ENCODE measurements at places on chromosomes 2 and 18.

DNA sequence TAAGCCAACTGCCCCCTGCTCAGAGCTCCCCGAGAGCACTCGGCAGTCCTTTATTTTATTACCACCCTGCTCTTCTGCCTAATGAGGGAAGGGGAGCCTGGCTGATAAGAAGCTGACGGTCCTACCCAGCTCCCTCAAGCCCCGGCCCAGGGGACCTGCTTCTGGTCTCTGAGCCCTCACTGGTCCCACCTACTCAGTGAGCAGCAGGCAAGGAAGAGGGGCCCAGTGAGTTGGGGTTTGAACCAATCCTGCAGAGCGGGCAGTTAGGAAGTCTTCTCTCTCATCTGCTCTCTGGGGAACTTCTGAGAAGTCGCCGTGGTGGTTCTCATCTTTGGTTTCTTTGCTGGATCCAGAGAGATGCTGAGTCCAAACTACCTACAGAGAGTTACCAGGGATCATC lies 218.9 kb downstream of the NDUFA10 start:
- no peak for DNase-seq

- DNase-seq = peak; percentile 28
These were observed 2.4 kb upstream of the LDLRAD4 start for GRCh38 chr18:13216092-13216582.

DNA sequence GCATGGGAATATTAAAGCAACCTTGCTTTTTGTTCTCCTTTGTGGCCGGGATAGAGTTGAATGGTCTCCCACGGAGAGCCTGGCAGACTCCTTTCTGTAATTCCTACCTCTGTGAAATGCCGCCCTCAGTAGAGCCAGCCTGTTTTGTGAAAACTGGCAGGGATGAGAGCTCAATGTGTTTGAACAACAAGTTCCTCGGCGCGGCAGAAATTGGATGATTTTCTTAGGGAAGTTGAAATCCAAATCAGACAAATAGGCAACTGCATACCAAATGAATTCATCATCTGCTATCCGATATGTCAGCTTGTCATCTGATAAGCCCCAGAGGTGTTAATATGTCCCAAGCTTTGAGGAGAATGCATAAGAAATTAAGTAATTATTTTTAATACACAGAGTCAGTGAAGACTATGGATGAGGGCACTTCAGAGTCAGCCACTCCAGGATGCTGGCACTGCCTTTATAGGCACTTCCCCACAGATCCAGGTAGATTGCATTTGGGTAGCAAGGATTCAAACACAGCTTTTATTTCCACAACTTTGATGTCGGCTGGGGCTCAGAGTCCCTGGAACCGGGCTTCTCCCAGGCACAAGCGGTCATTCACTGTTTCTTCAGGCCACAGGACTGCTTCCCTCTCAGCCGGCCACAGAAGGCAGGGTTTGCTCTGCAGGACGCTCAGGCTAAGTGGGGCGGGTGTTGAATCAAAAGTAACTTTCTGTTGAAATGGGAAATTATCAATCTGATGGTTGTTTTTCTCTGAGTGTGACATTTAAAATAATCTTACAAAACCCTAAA lies 82.8 kb upstream of the REV1 start:
- peak; percentile 24 for DNase-seq

GRCh38 chr2:157751462-157752058 lies 122.9 kb upstream of the ACVR1C start:
- peak; percentile 66 for DNase-seq

GRCh38 chr2:54274781-54275242 lies 18.8 kb upstream of the TSPYL6 start:
- no peak for DNase-seq

GRCh38 chr2:240585101-240585500 lies 1.4 kb upstream of the CAPN10 start:
- no peak for DNase-seq

GRCh38 chr18:59624369-59624765 lies 72.9 kb downstream of the CCBE1 start:
- no peak for DNase-seq

DNA sequence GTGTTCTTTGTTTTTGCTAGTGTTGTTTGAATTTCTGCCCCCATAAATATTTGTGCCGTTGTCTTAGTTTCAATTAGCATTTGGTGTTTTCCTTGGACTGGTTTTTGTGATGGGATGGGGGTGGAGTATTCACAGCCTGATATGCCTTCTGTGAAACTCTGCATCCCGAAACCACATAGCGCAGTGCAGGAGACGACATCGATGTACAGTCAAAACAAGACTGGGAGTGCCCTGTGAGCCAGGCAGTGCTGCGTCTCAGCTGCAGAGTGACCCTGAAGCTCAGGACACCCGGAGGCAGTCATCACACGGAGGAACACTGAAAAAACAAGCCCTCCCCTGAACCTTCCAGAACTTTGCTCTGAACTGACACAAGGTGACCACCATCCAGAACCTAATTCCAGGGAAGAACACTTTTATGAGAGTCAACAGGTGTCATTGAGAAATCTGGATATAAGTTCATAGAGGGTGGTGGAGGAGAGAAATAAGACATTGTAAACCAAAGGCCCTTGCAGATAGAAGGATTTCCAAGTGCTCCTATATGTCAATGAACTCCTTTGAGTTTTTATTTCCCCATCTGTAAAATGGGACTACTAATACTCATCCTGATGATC lies 61.2 kb upstream of the CABLES1 start:
- no peak for DNase-seq

DNA sequence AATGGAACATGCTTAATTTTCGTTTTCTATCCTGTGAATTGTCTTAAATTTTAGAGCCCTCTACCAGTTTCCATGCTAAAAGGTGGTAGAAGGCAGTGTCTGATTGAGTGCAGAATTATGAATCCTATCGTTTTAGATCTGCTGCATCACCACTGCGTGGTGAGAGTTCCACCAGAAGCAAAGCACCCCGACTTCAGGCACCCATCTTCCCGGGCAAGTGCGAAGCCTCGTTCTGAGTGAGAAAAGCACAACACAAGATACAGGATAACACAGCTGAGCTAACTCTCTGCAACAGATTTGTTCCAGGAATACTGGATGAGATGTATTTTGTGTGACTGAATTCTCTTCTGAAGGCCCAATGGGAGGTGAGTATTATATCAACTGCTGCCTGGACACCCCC lies 471.5 kb downstream of the EIPR1 start:
- DNase-seq = no peak

GRCh38 chr2:30072250-30072842 lies 74.5 kb upstream of the YPEL5 start:
- DNase-seq = peak; percentile 45

DNA sequence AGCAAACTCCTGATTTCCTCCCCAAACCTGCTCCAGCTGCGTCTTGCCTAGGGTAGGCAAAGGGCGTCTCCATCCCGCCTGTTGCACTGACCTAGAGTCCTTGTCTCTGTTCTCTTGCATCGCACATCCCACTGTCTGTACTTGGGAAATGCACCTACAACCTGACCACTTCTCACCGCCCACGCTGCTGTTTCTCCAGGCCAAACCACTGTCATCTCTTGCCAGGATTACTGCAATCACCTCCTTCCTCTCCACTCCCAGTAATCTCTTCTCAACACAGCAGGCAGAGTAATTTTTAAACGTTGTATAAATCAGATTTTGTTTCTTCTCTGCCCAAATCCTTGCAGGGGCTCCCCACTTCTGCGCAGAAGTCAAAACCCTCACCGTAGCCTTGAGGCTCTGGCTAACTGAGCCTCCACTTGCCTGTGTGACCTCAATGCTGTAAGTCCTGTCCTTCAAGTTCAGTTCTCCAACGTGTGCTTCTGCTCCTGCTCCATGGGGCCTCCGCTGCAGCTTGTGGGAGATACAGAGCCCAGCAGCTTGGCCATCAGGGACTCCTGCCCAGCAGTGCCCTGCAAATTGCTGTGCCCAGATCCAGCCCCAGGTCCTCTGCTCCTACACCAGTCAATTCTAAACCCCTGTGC lies 27.7 kb upstream of the SEMA4C start:
- no peak for DNase-seq

GRCh38 chr18:11857177-11857887 lies 6.1 kb downstream of the CHMP1B start:
- DNase-seq = no peak

DNA sequence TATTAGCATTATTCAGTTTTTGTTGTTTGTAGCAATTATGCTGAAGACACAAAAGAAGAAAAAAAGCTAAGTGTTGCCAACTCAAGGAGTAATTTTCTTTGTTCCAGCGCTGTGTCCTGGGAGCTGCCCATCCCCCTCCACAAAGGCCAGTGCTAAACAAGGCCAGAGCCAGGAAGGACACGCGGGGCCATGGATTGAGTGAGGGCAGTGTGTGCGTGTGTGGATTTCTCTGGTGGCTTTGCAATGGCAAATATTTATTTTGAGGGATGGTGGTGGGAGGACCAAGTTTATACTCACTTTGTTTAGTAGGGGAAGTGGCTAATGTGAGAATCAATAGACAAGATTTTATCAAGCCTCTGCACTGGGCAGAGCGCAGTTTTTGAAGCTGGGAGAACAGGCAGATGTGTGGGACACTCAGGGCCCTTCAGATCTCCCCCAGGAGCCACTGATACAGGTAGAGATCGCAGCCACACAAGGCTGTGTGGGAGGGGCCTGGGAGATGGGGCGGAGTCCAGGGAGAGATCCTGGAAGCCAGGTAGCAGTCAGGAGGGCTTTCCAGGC lies 11.4 kb downstream of the AGAP1 start:
- DNase-seq = peak; percentile 50

- DNase-seq = peak; percentile 93
These were observed 10.0 kb upstream of the VPS54 start for GRCh38 chr2:64029116-64029665.

GRCh38 chr18:63197246-63197869 lies 122.2 kb downstream of the BCL2 start:
- peak; percentile 62 for DNase-seq

DNA sequence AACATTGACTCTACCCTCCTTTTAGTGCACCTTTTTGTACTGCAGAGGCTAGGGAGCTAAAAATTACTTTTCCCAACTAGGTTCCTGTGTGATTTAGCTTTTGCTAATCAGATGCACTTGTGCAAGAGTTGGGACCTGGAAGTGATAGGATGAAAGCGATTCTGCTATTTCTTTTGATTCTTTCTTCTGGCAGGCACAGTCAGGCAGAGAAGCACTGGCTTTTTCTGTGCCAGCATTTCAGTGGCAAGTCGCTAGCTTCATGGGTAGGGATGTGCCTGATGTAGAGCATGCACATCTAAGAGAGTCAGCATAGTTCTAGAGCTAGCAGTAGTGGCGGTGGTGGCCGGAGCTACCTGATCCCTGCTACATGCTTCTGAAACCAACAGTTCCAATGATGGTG lies 89.8 kb downstream of the MDH1 start:
- no peak for DNase-seq

DNA sequence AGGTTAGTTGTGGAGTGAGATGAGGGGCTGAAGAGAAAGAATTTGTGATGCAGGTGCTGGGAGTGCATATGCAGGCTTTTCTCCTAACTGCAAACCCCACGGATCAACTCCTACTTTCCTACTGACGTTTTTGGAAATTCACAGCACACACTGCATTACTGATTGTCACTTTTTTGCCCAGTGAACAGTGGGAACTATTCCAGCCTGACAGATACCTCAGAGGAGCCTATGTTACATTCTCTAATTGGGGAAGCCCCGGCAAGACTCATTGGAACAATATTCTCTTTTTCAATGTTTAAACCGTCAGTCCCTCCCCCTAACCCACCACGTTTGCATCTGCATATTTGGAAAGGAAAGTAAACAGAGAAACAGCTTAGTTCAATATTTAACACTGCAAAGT lies 126.2 kb downstream of the DPP4 start:
- DNase-seq = no peak

GRCh38 chr2:179538406-179539123 lies 273.9 kb upstream of the SESTD1 start:
- DNase-seq = no peak

- DNase-seq = no peak
These were observed 49.0 kb upstream of the TMEM18 start for GRCh38 chr2:726169-726568.

- no peak for DNase-seq
These were observed 182.9 kb upstream of the TPO start for GRCh38 chr2:1230155-1230893.

DNA sequence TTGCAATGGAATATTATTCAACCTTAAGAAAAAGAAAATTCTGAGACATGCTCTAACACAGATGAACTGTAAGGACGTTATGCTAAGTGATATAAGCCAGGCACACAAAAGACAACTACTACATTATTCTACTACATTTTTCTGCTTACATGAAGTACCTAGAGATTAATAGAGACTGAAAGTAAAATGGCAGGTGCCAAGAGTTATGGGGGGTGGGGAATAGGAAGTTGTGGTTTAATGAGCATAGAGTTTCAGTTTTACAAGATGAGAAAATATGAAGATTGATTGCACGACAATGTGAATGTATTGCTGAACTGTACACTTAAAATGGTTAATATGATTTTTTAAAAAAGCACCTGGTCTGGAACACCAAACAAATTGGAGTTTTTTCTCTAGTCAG lies 1231.6 kb upstream of the DDX18 start:
- no peak for DNase-seq

DNA sequence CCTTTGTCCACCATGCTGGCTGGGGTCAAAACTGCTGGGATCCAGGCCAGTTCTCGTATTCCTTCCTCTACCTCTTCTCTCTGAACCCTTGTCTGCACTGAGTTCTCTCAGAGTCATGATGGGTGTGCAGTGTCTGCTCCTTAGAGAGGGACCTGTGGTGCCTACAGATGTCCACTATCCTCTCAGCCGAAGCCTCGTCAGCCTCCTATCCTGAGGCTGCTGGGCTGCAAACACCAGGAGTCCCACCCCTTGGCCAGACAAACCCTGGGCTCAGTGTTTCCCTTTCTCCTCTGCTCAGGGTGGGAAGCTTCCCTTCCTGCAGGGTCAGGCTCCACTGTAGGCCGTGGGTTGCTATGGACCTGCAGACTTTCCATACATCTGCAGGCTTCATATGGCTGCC lies 2.3 kb downstream of the INPP5D start:
- no peak for DNase-seq

- no peak for DNase-seq
These were observed 23.7 kb downstream of the TIMM21 start for GRCh38 chr18:74171910-74172606.

DNA sequence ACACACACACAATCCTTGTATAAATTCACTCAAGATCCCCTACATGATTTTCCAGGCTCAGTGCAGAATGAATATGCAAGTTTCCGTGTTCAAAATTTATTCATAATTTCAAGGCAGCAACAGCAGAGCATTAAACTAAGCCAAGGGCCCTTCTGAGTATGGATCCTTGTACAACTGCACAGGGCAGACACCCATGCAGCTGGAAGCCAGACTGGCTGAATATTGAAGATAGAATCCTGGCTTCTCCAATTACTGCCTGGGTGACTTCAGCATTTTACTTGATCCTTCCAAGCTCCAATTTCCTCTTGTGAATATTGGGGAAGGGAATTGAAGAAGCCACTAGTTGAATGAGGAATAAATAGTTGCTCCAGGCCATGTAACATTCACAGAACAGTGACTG lies 267.9 kb upstream of the REG3G start:
- DNase-seq = no peak
